ENCODE measurements at places on chromosomes 16 and 17.
A peak's percentile ranks its signal among the peaks of the same experiment; 100 is the strongest.

- DNase-seq: no peak
Measured at GRCh38 chr17:3887804-3888203, 5.0 kb downstream of the CAMKK1 start.

DNA sequence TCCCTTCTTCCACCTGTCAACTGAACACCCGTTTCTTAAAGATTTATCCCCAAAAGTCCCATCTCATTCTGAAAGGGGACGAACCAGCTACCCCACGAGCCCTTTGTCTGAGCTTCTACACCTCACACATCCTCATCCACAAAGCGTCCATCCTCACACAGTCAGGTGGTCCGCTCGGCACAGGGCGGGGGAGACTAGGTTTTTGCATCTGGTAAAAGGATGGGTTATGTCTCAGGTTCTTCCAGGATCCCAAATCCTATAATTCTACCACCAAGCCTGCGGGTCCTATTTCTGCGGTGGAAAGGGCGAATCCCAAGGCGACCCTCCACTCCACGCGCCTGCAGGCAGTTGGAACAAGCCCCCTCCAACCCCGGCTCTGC lies 458 bp downstream of the GFOD2 start:
- no peak for DNase-seq

DNA sequence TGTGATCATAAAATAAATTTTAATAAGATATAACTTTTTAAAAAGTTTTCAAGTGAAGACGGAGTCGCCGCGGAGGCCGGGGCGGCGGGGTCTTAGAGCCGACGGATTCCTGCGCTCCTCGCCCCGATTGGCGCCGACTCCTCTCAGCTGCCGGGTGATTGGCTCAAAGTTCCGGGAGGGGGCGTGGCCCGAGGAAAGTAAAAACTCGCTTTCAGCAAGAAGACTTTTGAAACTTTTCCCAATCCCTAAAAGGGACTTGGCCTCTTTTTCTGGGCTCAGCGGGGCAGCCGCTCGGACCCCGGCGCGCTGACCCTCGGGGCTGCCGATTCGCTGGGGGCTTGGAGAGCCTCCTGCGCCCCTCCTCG lies at the start of gene FOXC2:
FOXC2 (plus strand) TSS at position 229 of the 365 bp plus-strand sequence. CDS start 507 bp downstream, outside the sequence.
- DNase-seq: no peak

GRCh38 chr17:31647661-31648060 lies 211.4 kb downstream of the COPRS start:
- no peak for DNase-seq

DNA sequence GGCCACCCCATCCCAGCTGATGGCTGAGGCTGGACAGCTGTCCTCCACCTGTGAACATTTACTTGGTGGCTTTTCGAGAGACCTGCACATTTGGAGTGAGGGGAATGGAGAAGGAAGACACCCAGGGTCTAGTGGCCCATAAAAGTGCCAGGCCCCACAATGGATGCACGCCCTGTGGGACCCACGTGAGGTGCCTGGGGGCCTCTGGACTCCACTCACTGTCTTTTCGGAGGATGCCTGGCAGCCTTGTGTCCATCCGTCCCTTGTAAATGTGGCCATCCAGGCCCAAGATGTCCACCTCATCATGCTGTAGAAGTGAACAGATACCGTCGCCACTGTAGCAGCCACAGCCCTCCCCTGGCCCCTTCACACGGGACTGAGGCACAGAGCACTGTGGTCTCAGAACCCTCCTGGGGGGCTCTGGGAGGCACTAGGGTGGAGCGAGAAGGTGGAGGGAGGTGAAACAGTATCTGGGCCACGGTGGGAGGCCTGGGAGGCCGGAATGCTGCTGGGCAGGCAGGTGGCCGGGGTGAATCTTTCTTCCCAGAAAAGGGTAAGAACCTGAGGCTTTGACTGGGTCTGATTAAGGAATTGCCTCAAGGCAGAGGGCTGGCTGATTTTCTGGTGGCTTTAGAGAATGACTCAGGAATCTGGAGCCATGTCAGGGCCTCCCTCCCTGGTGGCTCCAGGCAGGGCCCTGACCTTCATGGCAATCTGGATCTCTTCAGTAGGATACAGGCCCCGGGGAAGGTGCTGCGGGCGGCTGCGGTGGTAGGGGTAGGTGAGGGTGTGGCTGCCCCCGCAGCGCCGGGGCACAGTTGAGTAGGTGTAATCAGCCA lies 11.5 kb downstream of the UBALD2 start:
- DNase-seq: no peak

- DNase-seq: no peak
Measured at GRCh38 chr17:15957608-15958307, 12.8 kb downstream of the ADORA2B start.

DNA sequence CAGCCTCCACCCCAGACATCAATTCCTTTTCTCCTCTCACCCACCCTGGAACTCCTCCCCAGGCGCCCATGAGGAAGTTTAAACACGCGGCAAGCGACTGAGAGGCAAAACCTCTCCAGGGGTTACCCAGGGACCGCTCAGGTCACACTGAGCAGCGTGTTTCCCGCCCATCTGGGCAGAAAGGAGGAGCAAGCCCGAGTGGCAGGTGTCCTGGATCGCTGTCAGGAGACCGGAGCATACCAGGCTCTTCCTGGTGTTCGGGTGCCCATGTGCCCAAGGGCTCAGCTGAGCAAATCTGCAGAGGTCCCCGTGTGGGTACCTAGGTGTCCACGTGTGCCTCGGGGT lies 491 bp downstream of the SLC25A19 start:
- DNase-seq: peak; percentile 66

DNA sequence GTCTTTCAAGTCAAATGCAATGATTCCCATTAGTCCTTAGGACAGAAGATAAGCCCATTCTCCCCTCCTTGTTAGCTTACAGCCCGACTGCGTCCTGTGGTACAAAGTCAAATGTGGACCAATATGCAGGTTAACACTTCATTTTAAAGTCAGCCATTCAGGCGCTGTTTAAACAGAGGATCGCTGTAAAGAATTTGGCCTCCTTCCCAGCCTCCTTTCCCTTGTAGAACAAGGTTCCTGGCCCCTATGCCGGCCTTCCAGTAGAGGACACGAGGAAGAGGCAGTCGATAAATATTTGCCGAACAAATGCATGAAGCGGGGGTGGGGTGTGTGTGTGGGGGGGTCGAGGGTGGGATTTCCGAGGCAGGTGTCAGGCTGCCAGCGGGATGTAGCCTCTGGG lies 4.3 kb downstream of the SDK2 start:
- DNase-seq: no peak

Data from NCI-H526 treated with DMSO at 0.1 percent for 48 hours (cell line).